A549 (cell line): ENCODE measurements at places on chromosomes 1 and 21.

GRCh38 chr1:95793893-95794292, 559.9 kb downstream of the RWDD3 start:
- DNase-seq: peak; percentile 2

GRCh38 chr1:2980849-2981248, 40.4 kb upstream of the ACTRT2 start:
- DNase-seq: no peak

GRCh38 chr1:168636200-168636599, 59.8 kb downstream of the XCL1 start:
- no peak for DNase-seq

- DNase-seq: no peak
These were observed 50.1 kb downstream of the ARHGEF11 start for GRCh38 chr1:156995412-156995811.
